PC-3 (cell line): ENCODE measurements at places on chromosomes 11 and 22. TPM values are rescaled to one million over a fixed set of nuclear protein-coding genes. Genes with fewer than 3 reads are reported as not detected.

GRCh38 chr11:128201009-128201408 lies 386.3 kb downstream of the ETS1 start:
- no peaks in the 10 kb centered on the region for H3K27me3 ChIP-seq
- H3K27ac ChIP-seq: no peak overlapping the region
- H3K4me3 ChIP-seq: no peak overlapping the region
- H3K4me1 ChIP-seq: no peaks in the 10 kb centered on the region

GRCh38 chr11:63719987-63720386 lies 38.7 kb downstream of the RTN3 start:
- no peak for DNase-seq
- no peaks in the 10 kb centered on the region for H3K27me3 ChIP-seq
- peaks cover 10% of the 10 kb centered on the region; the same call in 1 of the 2 replicates for H3K36me3 ChIP-seq
- no peak overlapping the region for H3K27ac ChIP-seq
- H3K4me3 ChIP-seq: no peak overlapping the region

The MAP6 gene
- 0.47 and 1.3 TPM in 2 replicates for total RNA-seq

GRCh38 chr22:23192133-23192532 lies 11.8 kb downstream of the BCR start:
- H3K27me3 ChIP-seq: no peaks in the 10 kb centered on the region
- H3K4me3 ChIP-seq: no peak overlapping the region
- H3K36me3 ChIP-seq: no peaks in the 10 kb centered on the region

The AMOTL1 gene
- total RNA-seq: 32.6 and 37.9 TPM in 2 replicates

GRCh38 chr11:61114913-61115312 lies 12.6 kb downstream of the CD5 start:
- no peaks in the 10 kb centered on the region for H3K27me3 ChIP-seq
- H3K36me3 ChIP-seq: no peaks in the 10 kb centered on the region
- H3K27ac ChIP-seq: no peak overlapping the region
- no peak for DNase-seq
- no peaks in the 10 kb centered on the region for H3K4me1 ChIP-seq
- H3K4me3 ChIP-seq: no peak overlapping the region

The TREH gene
- not detected in 2 replicates for total RNA-seq

The MRGPRX3 gene
- total RNA-seq: not detected in 2 replicates

- H3K4me1 ChIP-seq: no peaks in the 10 kb centered on the region; the same call in 1 of the 2 replicates
- no peak overlapping the region for H3K27ac ChIP-seq
- H3K4me3 ChIP-seq: no peak overlapping the region
- no peaks in the 10 kb centered on the region for H3K36me3 ChIP-seq
These were observed 82.7 kb downstream of the FBLN1 start for GRCh38 chr22:45585437-45585755.

GRCh38 chr11:14218728-14219127 lies 140.3 kb downstream of the RRAS2 start:
- H3K4me1 ChIP-seq: no peaks in the 10 kb centered on the region
- no peaks in the 10 kb centered on the region for H3K36me3 ChIP-seq
- no peak overlapping the region for H3K27ac ChIP-seq
- no peak overlapping the region for H3K4me3 ChIP-seq
